ENCODE measurements at places on chromosomes 4 and X.

DNA sequence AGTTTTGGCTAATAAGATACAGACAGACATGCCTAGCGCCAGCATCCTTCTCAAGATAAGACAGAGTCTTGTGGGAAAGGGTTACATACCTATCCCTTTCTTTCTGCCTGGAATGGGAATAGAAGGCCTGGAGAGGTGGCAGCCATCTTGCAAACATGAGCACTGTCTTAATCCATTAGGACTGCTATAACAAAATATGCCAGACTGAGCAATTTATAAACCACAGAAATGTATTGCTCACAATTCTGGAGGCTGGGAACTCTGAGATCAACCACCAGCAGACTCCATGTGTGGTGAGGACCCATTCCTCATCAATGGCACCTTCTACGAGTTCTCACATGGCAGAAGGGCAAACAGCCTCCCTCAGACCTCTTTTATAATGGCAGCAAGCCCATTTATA, 26.5 kb upstream of the NEIL3 start:
- H3K4me1 ChIP-seq, result no peaks in the 10 kb centered on the region
- no peak overlapping the region for H3K4me3 ChIP-seq
- H3K27ac ChIP-seq, result no peak overlapping the region
- DNase-seq, result no peak
- no peaks in the 10 kb centered on the region for H3K27me3 ChIP-seq
- H3K36me3 ChIP-seq, result peaks cover 2% of the 10 kb centered on the region

GRCh38 chr4:158810487-158811215, 41.8 kb downstream of the FNIP2 start:
- peaks cover 5% of the 10 kb centered on the region for H3K36me3 ChIP-seq
- no peak for DNase-seq
- H3K4me3 ChIP-seq, result peak overlapping the region; percentile 37
- no peaks in the 10 kb centered on the region for H3K27me3 ChIP-seq

- DNase-seq, result no peak
- peaks cover 49% of the 10 kb centered on the region for H3K27me3 ChIP-seq
- H3K27ac ChIP-seq, result no peak overlapping the region
Measured at GRCh38 chr4:47704693-47705325, 133.1 kb downstream of the CORIN start.

- H3K36me3 ChIP-seq, result no peaks in the 10 kb centered on the region
- H3K4me1 ChIP-seq, result no peaks in the 10 kb centered on the region
- H3K27ac ChIP-seq, result no peak overlapping the region
- no peak for DNase-seq
- H3K27me3 ChIP-seq, result no peaks in the 10 kb centered on the region
Measured at GRCh38 chrX:148542481-148543255, 42.3 kb downstream of the AFF2 start.

- H3K4me3 ChIP-seq, result no peak overlapping the region
- no peaks in the 10 kb centered on the region for H3K4me1 ChIP-seq
- H3K36me3 ChIP-seq, result no peaks in the 10 kb centered on the region
- no peak overlapping the region for H3K27ac ChIP-seq
- no peak for DNase-seq
- H3K27me3 ChIP-seq, result peaks cover 9% of the 10 kb centered on the region
Measured at GRCh38 chr4:42262701-42263490, 110.4 kb upstream of the BEND4 start.

Measured in effector memory CD8-positive, alpha-beta T cell (primary cell).